Activated CD4-positive, alpha-beta memory T cell treated with anti-CD3 and anti-CD28 coated beads, Interleukin-2, amount 10 ng/mL, durations not matched to agents 7 days and 5 days (primary cell): ENCODE measurements at places on chromosomes 7 and 10.

DNA sequence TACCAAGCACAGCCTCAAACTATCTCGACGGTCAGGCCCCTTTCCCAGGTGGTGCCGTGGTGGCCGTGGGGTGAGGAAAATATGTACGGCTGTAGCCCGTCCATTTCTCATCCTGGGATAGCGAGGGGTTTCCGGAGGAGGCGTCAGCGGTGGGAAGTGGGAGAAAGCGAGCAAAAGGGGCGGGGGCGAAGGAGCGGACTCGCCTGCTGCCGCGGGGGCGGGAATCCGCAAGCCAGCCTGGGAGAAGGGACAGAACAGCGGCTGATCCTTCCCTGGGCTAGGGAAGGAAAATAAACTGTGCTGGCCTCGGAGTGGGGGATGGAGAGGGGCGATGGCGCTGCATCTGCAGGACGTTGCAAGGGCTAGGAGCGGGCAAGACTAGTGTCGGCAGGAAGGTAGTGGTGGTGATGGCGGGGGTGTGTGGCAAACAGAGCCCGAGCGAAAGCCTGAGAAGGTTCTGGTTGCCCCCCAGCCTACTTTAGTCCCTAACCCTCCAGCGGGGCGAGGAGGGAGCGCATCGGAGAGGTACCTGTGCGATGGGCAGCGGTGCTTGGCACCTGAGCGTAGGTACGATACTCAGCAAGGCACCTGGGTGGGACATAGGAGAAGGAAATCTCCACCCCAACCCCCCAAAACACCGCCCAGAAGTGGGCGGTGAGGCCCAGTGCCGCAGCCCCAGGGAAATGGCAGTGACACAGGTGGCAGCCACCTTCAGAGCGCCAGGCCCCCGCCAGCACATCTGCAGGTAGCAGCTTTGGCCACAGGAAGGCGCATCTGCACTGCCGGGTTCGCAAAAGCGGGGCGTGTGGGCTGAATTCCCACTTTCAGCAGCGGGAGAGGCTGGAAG lies 49.9 kb upstream of the STEAP1B start:
- DNase-seq, result peak; percentile 33

DNA sequence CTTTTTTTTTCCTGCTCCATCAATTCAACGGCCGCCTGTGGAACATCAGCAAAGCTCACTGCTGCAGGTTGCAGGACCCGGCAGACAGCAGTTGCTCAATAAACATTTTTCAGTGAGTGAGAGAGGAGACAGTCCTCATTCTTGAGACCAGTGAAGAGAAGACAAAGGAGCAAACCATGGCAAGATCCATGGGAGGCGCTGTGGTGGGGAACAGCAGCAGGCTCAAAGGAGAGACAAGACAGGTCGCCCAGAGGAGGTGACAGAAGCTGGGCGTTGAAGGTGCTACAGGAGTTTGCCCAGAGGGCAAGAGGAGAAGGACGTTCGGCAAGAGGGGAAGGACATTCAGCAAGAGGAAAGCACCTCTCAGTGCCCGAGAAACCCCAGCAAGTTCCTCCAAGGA lies 74.5 kb upstream of the FGFR2 start:
- no peak for DNase-seq

- DNase-seq, result no peak
These were observed 7.9 kb downstream of the ESYT2 start for GRCh38 chr7:158821171-158822031.

- peak; percentile 74 for DNase-seq
These were observed 21.6 kb downstream of the SCART1 start for GRCh38 chr10:133475425-133475734.

DNA sequence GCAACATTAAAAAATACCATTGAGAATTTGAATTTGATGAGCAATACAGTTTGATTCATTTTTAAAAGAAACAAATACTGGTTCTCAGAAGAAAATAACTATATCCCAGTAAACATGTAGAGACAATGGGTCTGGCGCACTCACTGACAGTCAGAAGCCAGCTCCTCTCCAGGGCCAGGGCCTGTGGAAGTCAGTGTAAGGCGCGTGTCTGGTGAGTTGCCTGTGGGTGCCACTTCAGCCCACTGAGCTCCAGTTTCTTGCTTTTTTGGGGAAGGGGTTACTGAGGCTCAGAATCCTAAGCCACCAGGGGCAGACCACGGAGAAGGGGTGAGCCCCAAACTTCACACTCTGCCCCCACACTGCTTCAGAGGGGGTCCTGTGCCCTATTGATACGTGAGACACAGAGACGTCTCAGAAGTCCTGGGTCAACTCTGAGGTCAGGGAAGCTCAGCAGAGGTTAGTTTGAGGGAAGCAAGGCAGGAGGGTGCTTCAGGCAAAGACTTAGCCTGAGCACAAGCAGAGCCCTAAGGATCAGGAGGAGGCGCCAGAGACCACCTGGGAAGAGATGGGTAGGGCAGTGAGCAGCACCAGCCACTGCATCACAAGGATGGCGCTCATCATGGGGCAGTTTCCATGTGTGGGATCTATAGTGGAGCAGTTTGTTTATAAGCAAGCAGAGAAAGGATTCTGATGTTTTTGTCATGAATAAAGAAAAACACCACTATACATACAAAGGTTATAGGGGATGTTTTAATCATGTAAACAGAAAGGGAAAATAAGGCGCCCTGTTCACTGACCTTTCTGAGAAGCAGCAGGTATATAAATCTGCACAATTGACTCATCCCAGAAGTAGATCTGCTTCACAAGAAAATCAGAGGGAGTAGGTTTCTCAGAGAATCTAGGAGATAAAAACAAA lies 95.7 kb downstream of the PKD1L1 start:
- no peak for DNase-seq

DNA sequence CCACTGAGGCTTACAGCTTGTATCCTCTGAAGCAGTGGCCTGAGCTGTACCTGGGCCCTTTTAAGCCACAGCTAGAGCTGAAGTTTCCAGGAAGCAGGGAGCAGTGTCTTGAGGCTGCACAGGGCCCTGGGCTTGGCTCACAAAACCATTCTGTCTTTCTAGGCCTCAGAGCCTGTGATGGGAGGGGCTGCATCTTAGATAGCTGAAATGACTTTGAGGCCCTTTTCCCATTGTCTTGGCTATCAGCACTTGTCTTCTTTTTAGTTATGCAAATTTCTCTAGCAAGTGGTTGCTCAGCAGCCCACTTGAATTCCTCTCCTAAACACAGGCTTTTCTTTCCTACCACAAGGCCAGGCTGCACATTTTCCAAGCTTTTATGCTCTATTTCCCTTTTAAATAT lies 864.2 kb downstream of the REEP3 start:
- no peak for DNase-seq

DNA sequence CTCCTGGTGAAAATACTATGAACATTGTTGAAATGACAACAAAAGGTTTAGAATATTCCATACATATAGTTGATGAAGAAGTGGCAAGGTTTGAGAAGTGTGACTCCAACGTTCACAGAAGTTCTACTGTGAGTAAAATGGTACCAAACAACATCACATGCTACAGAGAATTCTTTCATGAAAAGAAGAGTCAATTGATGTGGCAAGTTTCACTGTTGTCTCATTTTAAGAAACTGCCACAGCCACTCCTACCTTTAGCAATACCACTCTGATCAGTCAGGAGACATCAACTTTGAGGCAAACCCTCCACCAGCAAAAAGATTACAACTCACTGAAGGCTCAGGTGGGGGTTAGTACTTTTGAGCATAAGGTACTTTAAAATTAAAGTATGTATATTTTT lies 693.3 kb downstream of the GRID1 start:
- DNase-seq, result no peak

DNA sequence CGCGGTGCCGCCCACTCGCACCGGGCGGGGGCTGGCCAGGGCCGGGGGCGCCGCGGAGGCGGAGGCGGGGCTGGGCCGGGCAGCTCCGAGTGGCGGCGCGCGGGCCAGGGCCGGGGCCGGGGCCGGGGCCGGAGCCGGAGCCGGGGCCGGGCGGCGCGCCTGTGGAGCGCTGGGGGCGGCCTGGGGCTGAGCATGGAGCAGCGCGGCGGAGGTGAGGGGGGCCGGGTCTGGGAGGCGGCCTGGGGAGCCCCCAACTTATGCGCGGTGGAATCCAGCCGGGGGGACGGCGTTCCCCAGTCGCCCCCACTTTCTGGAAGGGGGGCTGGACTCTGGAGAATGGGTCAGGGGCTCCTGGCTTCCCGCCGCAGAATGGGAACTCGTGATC lies at the start of gene LZTS2:
Gene LZTS2, plus strand, starts transcription at position 67 of the 385 bp plus-strand sequence. CDS start 2,731 bp downstream, outside the sequence.
- DNase-seq, result no peak

DNA sequence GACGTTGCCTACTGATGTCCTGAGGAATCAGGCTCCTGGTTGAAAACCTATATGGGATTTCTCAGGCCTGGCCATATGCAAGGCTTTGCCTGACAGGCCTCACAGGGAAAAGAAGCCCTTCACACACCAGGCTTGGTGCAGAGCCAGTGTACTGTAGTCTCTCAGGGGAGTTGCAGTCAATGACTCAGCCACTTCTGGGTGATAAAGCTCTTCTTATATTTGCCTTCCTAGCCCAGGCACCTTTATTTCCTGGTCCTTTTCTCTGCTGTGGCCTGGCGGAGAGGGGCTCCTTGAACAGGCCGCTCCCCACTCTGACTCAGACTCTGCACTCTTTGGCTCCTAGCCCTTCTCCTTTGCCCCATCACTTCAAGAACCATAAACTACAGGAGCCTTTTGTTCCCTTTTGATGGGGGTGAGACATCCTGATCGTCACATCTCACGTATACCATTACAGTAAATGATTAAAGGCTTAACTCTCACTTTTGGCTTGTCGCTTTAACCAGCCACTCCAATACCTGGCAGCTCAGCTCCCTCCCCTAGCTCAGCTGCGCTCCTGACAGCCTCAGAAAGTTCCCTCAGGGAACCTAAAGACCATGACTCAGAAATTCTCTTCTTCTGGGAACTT lies 33.5 kb downstream of the DPY19L1 start:
- no peak for DNase-seq

- no peak for DNase-seq
These were observed 665.0 kb downstream of the PARD3 start for GRCh38 chr10:34150103-34150502.

DNA sequence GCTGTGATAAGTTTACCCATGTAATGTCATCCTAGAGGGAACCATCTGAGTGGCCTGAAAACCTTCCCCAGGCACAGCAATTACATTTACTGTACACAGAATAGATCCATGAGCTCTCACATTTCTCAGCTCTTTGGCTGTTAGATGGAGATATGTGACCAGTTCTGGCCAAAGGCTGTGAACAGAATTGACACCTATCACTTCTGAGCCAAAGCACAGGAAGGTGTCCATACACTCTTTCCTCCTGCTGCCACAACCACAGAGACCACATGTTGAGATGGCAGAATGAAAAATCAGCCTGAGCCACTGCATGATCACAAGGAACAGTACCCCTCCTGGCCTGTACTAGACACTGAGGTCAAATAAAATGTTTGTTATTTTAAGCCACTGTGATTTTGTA lies 44.3 kb upstream of the ATOH7 start:
- no peak for DNase-seq

DNA sequence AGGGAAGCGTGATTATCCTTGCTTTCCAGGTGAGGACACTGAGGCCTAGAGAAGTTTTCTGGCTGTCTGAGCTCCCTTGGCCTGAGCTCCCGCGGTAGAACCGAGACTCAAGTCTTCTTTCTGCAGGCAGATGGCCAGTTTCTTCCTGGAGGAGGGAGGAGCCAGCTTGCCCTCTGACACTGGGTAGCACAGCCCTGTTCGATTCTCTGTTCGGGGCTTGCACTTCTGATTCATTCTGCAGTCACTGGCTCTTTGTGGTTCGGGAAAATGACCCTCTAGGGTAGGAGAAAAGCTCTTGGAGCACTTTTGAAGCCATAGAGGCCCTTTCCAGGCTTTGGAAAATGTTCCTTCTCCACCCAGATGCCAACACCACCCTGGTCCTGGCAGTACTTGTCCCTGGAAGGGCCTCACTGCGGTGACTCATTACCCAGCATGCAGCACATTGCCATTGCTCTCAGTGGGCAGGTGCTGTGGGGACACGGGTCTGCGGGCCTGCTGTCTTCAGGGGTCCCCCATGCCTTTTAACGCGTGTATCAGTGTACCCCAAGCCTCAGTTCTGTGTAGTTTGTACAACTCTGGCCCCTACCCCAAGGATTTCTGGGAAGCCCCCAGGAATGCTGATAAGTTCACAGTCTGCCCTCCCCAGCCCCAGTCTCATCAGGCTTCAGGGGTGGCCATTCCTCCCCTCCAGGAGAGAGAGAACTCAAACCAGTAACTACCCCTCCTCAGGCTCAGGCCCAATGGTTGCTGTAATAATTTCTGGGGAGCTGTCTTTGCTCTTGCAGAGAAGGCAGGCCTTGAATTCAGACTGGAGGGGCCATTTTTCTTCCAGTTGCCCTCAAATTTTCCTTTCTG lies 11.9 kb downstream of the CHST3 start:
- no peak for DNase-seq

DNA sequence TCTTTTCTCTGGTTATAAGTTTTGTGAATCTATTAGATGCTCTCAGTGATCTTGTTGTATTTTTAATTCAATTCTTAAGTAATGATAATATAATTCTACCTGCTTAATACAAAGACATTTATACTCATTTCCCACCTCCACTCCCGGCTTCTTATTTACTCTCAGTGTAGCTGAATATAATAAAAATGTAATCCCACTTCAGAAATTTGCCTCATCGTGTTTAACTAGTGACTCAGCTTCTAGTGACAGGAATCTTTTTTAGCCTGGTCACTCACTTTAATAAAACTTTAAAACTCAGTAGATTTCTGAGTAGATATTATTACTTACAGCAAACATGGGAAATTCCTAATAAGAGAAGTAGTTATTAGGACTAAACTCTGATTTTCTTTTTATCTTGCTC lies 1506.2 kb upstream of the LRRTM3 start:
- DNase-seq, result no peak

GRCh38 chr7:132580717-132581285 lies 4.5 kb upstream of the PLXNA4 start:
- DNase-seq, result peak; percentile 77

GRCh38 chr10:123132576-123133477 lies 2.9 kb upstream of the HMX3 start:
- DNase-seq, result peak; percentile 87

- no peak for DNase-seq
These were observed 11.7 kb upstream of the GPR141 start for GRCh38 chr7:37671876-37672275.
